ENCODE measurements at places on chromosomes 1 and 21.

GRCh38 chr1:53519421-53519820 lies 60.2 kb downstream of the DMRTB1 start:
- DNase-seq = no peak

DNA sequence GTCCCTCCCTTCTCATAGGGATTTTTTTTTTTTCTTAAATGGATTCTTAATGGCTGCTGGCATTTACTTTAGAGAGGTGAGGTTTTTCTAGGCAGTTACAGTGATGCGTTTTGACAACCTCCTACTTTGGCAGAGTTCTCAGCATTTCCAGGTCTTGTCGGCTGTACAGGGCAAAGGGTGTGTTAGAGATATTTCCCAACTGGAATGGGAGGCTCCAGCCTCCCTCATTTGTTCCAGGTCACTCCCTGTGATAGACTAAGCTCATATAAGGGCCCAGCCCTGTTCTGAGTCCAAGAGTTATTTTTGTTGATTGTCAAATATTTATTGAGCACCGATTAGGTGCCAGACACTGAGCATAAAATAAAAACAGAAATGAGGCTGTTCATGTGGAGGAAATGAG lies 7.6 kb upstream of the XKR8 start:
- DNase-seq = no peak

DNA sequence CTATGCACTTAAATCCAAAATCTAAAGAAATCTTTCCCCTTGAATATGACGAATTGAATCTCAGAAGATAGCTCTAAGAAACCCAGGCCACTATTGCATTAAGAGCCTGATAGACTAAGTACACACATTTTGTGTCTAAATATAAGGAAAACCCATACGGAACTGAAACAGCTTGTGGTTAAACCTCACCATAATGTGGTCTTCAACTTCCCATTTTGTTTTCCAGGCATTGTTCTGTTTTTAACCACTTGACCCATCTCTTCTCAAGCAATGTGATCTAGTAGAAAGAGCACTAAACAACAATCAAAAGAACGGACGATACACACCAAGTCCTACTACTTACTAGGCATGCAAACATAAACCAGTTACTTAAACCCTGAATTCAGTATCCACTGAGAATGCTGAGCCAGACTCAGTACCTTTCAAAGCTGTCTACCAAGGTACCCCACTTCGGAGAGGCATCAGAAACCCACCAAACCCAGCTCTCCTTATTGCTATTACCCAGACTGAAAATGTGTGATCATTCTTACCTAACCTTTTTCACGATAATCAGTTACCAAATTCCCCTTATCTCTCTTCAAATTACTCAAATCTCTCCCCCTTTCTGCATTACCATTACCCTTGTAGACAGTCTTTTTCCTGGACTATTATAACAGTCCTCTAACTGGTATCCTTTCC lies 12.8 kb downstream of the OTUD7B start:
- DNase-seq = no peak

- no peak for DNase-seq
Observed at GRCh38 chr1:223207293-223208066, 64.4 kb upstream of the TLR5 start.

DNA sequence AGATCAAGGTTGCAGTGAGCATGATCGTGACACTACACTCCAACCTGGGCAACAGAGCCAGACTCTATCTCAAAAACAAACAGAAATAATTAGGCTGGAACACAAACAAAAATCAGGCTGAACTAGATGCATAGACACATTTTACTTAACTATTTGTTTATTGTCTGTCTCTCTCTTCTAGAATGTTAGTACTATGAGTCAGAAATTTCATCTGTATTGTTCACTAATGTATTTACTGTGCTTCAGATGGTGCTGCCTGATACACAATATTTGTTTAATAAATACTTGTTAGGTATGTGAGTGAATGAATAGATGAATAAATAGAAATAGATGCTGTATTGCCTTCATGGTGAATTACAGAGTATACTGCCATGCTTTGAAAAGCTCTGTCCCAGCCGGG lies 6.0 kb upstream of the LIN28A start:
- DNase-seq = no peak

DNA sequence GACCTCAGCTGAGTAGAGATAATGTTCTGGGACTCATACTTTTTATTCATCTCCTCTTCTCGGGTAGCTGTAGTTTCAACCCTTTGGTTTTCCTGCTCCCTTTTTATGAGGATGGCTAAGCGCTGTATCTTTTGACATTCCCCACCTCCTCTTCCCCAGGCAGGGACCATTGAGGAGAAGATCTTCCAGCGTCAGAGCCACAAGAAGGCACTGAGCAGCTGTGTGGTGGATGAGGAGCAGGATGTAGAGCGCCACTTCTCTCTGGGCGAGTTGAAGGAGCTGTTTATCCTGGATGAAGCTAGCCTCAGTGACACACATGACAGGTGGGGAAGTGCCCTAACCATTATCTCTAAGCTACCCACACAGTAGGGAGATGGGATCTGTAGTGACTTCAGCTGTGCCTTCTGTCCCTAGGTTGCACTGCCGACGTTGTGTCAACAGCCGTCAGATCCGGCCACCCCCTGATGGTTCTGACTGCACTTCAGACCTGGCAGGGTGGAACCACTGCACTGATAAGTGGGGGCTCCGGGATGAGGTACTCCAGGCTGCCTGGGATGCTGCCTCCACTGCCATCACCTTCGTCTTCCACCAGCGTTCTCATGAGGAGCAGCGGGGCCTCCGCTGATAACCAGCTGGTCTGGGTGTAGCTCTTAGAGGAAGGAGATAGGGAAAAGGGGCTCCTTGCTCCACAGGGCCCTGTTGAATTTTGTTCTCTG lies 25.6 kb downstream of the LRRC41 start:
- no peak for DNase-seq

GRCh38 chr1:55974714-55975441 lies 604.5 kb downstream of the PLPP3 start:
- no peak for DNase-seq

GRCh38 chr1:225891229-225891972 lies 2.5 kb upstream of the LEFTY1 start:
- no peak for DNase-seq

DNA sequence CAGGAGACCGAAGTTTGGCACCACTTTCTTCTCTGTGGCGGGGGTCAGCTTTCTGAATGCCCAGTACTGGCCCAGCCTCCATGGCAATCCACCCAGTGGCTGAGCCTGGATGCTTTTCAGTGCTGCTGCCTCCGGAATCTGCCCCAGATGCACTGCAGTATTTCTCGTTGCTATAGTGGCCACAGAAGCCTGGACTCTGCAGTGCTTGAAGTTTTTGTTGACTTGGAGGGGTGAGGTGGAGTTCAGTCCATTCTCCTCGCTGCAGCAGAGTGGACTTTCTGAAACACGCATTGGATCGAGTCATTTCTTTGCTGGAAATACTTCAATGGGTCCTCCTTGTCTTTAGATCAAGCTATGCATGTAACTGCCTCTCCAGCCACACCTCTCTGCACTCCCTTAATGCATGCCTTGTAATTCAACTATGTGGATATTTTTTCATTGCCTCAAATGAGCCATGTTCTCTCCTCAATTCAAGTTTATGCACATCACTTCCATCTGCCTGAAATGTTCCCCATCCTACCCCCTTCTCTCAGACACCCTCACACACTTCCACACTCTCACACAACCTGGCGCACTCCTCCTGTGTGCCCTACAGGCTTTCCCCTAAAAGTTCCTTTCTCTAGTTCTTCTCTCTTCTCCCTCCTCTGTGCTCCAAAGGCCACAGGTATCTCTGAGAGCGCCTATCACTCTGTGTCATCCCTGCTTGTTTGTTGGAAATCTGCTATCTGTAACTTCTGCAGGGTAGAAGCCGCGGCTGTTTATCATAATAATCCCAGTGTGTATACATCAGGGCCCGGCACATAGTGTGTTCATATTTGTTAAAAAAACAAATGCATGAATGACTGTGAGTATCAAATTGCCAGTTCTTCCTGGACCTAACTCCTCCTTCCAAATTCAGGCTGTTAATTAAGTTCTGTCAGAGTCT lies 16.5 kb downstream of the ADAM30 start:
- DNase-seq = no peak

DNA sequence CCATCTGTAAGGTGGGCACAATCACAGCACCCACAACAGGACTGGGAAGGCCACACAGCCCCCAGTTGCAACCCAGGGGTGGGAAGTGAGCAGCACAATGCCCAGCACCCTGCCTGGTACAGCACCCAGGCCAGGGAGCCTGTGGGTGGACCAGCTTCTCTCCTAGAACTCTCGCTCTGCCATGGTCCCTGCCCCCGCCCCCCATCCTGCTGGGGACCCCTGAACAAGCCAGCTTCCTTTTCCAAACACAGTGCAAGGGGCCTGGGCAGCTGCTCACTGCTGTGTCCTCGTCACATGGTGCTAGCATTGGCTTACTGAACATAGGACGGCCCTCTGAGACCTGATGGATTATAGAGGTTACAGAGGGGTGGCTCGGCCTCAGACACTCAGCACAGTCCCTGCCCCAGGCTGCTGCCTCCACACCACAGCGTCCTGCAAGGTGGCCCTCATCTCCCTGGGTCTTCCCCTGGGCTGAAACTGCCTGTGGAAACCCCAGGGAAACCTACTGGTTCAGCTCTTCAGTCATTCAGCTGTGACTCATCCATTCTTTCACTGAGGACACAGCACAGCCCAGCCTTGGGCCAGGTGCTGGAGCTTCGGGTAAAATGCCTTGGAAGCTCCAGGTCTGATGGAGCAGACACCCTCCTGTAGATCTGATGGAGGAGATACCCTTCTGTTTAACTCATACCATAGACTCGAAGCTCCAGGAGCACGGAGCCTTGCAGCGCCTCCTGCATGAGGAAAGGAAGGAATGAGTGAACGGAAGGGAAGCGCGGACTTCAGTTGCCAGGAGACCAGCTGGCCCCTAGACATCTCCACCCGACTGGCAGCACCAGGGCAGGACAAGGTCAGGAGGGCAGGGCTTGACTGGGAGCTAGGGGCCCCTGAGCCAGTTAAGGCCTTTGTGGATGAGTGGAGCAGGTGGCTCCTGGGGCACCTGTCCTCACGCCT lies 8.1 kb upstream of the PRDM16 start:
- no peak for DNase-seq

GRCh38 chr1:18965206-18966173 lies 9.0 kb upstream of the IFFO2 start:
- no peak for DNase-seq

DNA sequence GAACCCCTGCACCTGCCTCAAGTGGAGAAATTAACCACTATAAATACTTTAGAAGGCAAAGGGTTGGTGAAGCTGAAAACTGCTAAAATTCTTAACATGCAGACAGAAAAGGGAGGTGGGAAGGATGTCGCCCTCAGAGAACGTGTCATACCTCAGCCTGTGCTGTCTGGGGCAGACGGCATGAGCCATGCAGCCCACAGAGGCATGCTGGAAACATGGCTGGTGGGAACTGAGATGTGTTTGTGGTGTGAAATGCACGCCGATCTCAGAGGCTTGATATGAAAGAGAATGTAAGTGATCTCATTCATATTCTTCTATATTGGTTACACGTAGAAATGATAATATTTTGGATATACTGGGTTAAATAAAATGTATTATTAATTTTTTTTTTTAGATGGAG lies 16.3 kb downstream of the AGPAT3 start:
- DNase-seq = peak; percentile 14

DNA sequence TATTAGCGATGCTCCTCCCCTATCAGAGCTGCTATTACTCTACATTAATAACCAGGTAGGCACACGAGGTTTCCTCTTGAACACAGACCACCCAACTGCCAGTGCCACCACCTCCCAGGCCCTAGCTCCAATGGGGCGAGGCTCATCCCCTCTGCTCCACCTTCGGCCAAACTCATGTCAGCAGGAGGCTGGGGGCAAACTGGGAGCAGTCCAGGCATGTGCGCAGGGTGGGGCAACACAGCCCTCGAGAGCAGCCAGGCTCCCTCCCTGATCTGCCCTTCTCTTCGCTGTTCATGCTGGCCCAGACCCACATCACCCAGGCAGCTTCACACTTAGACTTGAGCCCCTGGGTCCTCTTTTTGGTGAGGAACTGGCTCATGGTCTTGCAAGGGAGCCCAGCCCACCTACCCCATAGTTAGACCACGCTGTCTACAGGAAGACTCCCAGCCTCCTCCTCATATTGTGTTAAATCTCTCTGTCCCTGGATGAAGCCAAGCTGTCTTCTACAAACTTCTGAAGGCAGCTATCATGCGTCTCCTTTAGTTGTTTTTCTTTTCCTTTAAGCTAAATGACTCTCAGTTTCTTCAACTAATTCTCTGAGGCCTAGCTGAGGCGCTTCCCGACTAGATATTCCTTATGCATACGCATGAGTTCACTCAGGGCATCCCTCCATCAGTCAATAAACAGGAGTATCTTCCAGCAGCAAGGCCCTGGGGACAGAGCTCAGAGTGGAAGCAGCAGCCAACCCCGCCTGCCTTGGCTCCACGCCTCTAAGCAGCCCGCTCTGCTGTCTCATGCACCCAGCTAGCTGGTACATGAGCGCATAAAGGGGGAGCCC lies 12.0 kb downstream of the TMEM9 start:
- no peak for DNase-seq

- no peak for DNase-seq
Observed at GRCh38 chr1:11862890-11863289, 4.1 kb upstream of the NPPB start.

DNA sequence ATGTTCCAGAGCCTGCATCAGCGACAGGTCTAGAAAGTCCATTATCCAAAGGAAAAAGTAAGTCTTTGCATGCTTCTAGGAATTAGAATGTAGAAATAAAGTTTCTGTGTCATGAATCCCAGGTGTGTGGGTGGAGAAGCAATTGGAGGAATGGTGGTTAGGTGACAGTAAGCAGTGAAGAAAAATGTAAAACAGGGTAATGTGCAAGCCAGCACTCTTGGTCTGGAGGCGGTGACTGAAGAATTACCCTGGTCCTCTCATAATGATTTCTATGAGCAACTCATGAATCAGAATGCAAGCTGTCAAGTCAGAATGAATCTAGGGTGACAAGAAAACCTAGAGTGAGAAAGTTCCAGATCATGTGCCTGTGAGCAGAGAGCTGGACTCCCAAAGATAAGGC lies 33.6 kb downstream of the PLPPR4 start:
- DNase-seq = no peak

- peak; percentile 72 for DNase-seq
Observed at GRCh38 chr1:160795951-160796383, at the start of gene LY9. LY9 (plus strand) TSS chr1:160796174; CDS start chr1:160796188, 14 bp downstream.

DNA sequence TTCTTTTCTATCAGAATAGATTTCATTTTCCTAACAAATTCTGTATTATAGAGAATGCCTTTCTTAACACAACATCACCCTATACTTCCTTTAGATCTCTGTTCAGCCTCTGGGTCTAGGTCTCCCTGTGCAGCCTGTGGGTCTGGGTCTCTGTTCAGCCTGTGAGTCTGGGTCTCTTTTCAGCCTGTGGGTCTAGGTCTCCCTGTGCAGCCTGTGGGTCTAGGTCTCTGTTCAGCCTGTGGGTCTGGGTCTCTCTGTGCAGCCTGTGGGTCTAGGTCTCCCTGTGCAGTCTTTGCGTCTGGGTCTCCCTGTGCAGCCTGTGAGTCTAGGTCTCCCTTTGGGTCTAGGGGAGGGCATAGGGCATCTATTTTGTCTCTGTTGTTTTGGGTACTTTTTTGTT lies 59.6 kb upstream of the DIP2A start:
- no peak for DNase-seq

DNA sequence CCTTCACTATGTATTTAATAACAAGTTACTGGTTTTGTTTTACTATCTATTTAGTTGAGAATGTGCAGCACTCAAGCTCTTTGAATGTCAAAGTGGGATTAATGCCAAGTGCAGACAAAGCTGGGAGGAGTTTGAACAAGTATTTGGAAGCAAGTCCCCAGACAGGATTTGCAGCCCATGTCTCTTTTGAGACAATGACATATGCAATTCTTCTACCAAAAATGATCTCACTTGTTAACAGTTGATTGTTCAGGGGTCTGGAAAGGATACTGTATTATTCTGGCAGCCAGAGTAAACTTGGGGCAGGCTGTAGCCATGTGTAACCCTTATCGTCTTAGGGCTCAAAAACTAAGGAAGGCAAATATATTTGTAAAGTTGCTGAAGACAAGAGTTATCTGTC lies 15.8 kb downstream of the COLGALT2 start:
- no peak for DNase-seq

Data from T-cell (primary cell).